Activated CD4-positive, alpha-beta T cell treated with anti-CD3 and anti-CD28 coated beads for 36 hours (primary cell): ENCODE measurements at places on chromosomes 11 and 22.

DNA sequence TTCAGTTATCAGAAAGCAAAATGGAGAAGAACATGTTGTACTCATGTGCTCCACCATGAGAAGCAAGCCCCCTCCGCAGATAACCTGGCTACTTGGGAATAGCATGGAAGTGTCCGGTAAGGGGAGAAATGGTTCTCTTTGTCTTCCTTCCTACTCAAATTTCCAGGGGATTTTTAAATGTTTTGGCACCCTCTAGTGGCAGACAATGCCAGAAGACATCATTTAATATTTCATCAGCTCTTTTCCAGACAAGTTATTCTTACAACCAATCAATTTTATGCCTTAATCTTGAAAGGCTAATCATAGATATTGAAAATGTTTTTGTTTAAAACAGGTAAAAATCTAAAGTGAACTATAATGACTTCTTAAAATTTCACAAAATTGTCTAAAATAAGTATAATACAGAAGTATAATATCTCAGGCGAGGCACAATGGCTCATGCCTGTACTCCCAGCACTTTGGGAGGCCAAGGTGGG, 15.7 kb downstream of the CRTAM start:
- H3K27me3 ChIP-seq = no peaks in the 10 kb centered on the region
- H3K4me3 ChIP-seq = no peak overlapping the region
- no peaks in the 10 kb centered on the region for H3K36me3 ChIP-seq
- peaks cover 46% of the 10 kb centered on the region for H3K4me1 ChIP-seq

- H3K4me3 ChIP-seq = no peak overlapping the region
- peaks cover 4% of the 10 kb centered on the region for H3K27me3 ChIP-seq
- no peak for DNase-seq
- no peak overlapping the region for H3K27ac ChIP-seq
- no peaks in the 10 kb centered on the region for H3K4me1 ChIP-seq
Measured at GRCh38 chr11:122168218-122168617, 52.2 kb upstream of the BLID start.

GRCh38 chr11:73293356-73293936, 14.6 kb upstream of the ARHGEF17 start:
- H3K27me3 ChIP-seq = no peaks in the 10 kb centered on the region
- no peak overlapping the region for H3K4me3 ChIP-seq
- H3K27ac ChIP-seq = no peak overlapping the region

- DNase-seq = no peak
- peak overlapping the region; percentile 39 for H3K27ac ChIP-seq
- H3K4me3 ChIP-seq = no peak overlapping the region
Measured at GRCh38 chr11:9148035-9148434, 56.6 kb upstream of the SCUBE2 start.

DNA sequence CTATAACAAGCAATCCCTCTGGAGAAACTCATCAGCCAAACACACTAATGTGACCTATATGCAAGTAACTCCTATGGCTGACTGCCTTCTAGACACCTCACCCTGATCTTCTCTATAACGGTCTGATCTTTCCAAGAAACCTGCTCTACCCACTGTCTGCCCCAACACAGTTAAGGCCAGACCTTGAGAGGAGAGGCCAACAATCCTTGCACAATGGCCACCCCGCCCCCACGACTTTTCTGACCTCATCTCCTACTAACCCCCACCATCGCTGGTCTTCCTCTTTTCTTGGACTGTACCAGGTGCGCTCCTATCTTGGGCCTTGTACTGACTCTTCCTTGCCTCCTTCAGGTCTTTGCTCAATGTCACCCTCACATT, 12.5 kb downstream of the HIRA start:
- H3K36me3 ChIP-seq = peaks cover 10% of the 10 kb centered on the region
- H3K4me3 ChIP-seq = no peak overlapping the region
- DNase-seq = no peak
- H3K27me3 ChIP-seq = no peaks in the 10 kb centered on the region
- peaks cover 52% of the 10 kb centered on the region for H3K4me1 ChIP-seq
- H3K27ac ChIP-seq = peak overlapping the region; percentile 84

DNA sequence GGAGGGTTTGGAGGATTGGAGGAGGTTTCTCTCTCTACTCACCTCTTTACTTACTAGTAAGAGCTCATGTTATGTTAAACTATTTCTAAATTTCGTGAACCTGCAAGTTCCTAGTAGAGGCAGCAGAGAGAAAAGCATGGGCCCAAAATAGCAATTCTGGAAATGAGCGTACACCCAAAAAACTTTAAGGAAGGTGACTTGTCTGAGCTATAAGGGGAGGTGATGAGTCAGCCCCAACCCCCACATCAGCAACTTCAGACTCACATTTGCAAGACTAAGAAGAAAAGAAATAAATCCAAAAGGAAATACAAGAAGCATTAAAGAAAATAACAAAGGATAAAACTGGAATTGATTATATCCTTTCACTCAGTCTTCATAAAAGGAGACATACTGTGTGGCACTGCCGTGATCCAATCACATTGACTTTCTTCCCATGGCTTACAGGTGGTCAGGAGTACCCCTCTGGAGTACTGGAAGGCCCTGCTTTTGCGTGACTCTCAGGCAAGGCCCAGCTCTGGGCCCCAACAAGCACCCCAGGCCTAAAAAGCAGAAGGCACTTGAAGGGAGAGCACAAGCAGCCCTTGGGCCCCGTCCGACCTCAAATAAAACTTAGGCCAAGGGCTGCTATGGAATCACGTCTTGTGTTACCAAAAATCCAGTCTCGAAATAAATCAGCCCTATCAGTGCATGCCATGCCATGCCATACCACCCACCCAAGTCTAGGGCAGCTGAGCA, 14.3 kb downstream of the PACSIN2 start:
- H3K4me3 ChIP-seq = no peak overlapping the region
- H3K27ac ChIP-seq = no peak overlapping the region
- H3K36me3 ChIP-seq = peaks cover 3% of the 10 kb centered on the region
- DNase-seq = peak; percentile 81
- peaks cover 82% of the 10 kb centered on the region for H3K4me1 ChIP-seq

- no peak overlapping the region for H3K4me3 ChIP-seq
- H3K27ac ChIP-seq = no peak overlapping the region
- H3K27me3 ChIP-seq = no peaks in the 10 kb centered on the region
- peaks cover 5% of the 10 kb centered on the region for H3K36me3 ChIP-seq
- no peak for DNase-seq
Measured at GRCh38 chr11:27354359-27354965, 8.6 kb downstream of the CCDC34 start.

- no peak for DNase-seq
- H3K27me3 ChIP-seq = no peaks in the 10 kb centered on the region
- H3K36me3 ChIP-seq = peaks cover 45% of the 10 kb centered on the region
- H3K4me1 ChIP-seq = peaks cover 25% of the 10 kb centered on the region
- no peak overlapping the region for H3K4me3 ChIP-seq
Measured at GRCh38 chr11:63896071-63896470, 20.9 kb downstream of the RCOR2 start.

DNA sequence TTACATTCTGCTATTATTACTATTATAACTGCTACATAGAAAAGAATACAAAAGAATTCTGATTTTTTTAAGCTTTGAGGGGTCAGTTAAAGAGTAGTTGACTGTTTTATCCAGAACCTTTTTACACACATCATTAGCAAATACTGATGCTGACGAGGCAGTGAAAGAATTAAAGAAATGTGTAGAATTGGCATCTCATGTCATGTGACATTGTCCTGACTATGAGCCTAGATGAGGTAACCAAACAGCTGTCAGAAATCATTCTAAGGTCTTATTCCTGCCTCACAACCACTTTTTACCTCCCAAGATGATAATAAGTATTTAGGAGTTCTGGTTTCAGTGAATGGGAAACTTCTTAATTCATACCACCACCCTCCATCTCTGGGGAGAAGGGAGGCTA, 121.0 kb downstream of the SLC1A2 start:
- no peak overlapping the region for H3K27ac ChIP-seq
- peaks cover 3% of the 10 kb centered on the region for H3K27me3 ChIP-seq
- H3K36me3 ChIP-seq = no peaks in the 10 kb centered on the region
- DNase-seq = no peak

DNA sequence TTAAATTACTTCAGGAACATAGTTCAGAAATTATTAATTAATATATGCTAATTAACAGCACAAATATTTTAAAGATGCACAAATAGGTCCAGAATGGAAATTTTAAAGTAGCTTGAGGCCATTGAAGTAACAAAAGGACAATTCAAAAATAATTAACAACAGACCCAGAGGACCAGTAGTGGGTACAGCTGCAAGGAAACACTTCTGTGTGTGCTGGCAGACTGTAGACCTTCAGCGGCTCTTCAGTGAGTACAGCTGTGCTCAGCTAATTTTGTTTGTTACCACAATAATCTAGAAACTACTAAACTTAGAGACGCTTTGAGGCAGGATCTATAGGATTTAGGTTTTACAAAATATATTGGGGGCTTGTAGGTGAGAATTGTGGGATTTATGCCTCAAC, 103.8 kb downstream of the GRIA4 start:
- H3K36me3 ChIP-seq = no peaks in the 10 kb centered on the region
- H3K4me3 ChIP-seq = no peak overlapping the region
- no peaks in the 10 kb centered on the region for H3K4me1 ChIP-seq
- H3K27me3 ChIP-seq = no peaks in the 10 kb centered on the region

- H3K36me3 ChIP-seq = no peaks in the 10 kb centered on the region
- no peak for DNase-seq
- H3K4me3 ChIP-seq = no peak overlapping the region
- no peaks in the 10 kb centered on the region for H3K4me1 ChIP-seq
Measured at GRCh38 chr22:37425800-37426705, 1.2 kb downstream of the ELFN2 start.

DNA sequence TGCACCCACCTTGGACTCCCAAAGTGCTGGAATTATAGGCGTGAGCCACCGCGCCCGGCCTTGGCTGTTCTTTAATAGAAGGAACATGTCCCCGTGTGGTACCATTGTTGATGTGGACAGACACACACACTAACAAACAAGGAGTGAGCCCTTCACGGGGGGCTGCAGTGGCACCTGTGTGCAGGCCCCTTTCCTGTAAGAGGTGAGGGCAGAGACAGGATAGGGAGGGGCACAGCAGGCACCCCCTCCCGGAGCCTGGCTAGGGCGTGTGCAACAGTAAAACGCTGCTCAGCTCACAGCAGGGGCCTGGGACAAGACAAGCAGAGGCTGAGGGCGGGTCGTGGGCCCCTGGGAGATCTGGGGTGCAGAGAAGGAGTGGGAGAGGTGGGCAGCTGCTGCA, 37.8 kb downstream of the GRIK4 start:
- H3K27me3 ChIP-seq = peaks cover 14% of the 10 kb centered on the region
- H3K36me3 ChIP-seq = no peaks in the 10 kb centered on the region
- DNase-seq = no peak
- no peak overlapping the region for H3K4me3 ChIP-seq

DNA sequence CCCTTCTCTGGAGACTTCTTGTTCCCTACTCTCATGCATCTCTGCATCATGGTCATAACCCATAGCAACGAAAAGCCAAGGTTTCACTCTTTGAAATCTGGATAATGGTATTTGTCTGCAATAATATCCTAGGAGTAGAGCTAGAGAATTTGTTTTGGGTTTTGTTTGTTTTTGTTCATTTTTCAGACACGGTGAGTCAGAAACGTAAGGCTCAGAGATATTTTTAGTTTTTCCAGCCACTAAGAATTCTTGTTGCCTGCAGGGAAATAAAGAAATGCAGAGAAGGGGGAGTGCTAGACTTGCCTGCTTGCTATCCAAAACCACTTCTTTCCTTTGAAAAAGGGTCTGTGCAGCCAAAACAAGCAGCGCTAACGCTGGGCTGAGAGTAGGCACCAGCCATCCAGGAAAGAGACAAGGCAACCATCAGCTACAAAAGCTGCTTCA, 26.0 kb downstream of the POU2AF3 start:
- no peaks in the 10 kb centered on the region for H3K4me1 ChIP-seq
- no peak overlapping the region for H3K27ac ChIP-seq
- DNase-seq = no peak
- H3K27me3 ChIP-seq = no peaks in the 10 kb centered on the region
- no peaks in the 10 kb centered on the region for H3K36me3 ChIP-seq
- H3K4me3 ChIP-seq = no peak overlapping the region

- H3K4me3 ChIP-seq = no peak overlapping the region
- no peak overlapping the region for H3K27ac ChIP-seq
- no peaks in the 10 kb centered on the region for H3K36me3 ChIP-seq
- no peaks in the 10 kb centered on the region for H3K4me1 ChIP-seq
- no peaks in the 10 kb centered on the region for H3K27me3 ChIP-seq
Measured at GRCh38 chr11:103413266-103413888, 304.2 kb downstream of the DYNC2H1 start.

DNA sequence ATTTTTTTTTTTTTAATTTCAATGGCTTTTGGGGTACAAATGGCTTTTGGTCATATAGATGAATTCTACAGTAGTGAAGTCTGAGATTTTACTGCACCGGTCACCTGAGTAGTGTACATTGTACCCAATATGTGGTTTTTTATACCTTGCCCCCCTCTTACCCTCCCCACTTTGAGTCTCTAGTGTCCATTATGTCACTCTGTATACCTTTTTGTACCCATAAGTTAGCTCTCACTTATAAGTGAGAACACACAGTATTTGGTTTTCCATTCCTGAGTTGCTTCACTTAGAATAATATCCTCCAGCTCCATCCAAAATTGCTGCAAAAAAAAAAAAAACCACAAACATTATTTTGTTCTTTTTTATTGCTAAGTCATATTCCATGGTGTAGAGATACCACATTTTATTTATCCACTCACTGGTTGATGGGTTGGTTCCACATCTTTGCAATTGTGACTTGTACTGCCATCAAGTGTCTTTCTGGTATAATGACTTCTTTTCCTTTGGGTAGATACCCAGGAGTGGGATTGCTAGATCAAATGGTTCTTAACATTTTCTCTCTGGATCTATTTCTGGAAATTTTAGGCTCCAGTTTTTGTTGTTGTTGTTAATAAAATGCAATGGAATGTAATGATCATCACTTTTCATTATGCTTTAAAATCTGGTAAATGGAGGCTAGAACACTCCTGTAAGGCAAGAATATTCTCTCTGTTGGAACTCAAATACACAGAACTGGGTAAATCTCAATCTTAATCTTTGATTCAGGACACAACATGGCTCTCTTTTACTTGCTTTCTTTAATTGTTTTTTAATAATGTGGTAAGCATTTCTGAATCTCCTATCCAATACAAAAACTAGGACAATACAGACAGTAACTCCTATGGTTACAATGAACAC, 10.3 kb downstream of the NEAT1 start:
- H3K27me3 ChIP-seq = no peaks in the 10 kb centered on the region
- peaks cover 72% of the 10 kb centered on the region for H3K36me3 ChIP-seq
- peak overlapping the region; percentile 35 for H3K27ac ChIP-seq
- H3K4me1 ChIP-seq = peaks cover 86% of the 10 kb centered on the region
- peak overlapping the region; percentile 18 for H3K4me3 ChIP-seq

GRCh38 chr11:120335556-120335907, 681 bp upstream of the ARHGEF12 start:
- peaks cover 39% of the 10 kb centered on the region for H3K27me3 ChIP-seq
- H3K4me3 ChIP-seq = peak overlapping the region; percentile 40
- no peak overlapping the region for H3K27ac ChIP-seq
- no peaks in the 10 kb centered on the region for H3K36me3 ChIP-seq

GRCh38 chr22:29773233-29773632, 6.1 kb downstream of the UQCR10 start:
- no peaks in the 10 kb centered on the region for H3K27me3 ChIP-seq
- no peak overlapping the region for H3K4me3 ChIP-seq
- no peak overlapping the region for H3K27ac ChIP-seq
- peaks cover 11% of the 10 kb centered on the region for H3K4me1 ChIP-seq

GRCh38 chr22:21991774-21992173, 9.2 kb upstream of the TOP3B start:
- H3K27me3 ChIP-seq = no peaks in the 10 kb centered on the region
- H3K4me1 ChIP-seq = no peaks in the 10 kb centered on the region
- DNase-seq = no peak
- no peaks in the 10 kb centered on the region for H3K36me3 ChIP-seq

GRCh38 chr11:71443736-71444445, 4.3 kb downstream of the DHCR7 start:
- no peak overlapping the region for H3K27ac ChIP-seq
- peaks cover 14% of the 10 kb centered on the region for H3K4me1 ChIP-seq
- DNase-seq = no peak
- peaks cover 62% of the 10 kb centered on the region for H3K36me3 ChIP-seq
- H3K4me3 ChIP-seq = no peak overlapping the region
